ENCODE measurements at places on chromosomes 12 and 14.

- peak; percentile 26 for DNase-seq
Measured at GRCh38 chr12:977156-977555, 13.9 kb upstream of the ERC1 start.

DNA sequence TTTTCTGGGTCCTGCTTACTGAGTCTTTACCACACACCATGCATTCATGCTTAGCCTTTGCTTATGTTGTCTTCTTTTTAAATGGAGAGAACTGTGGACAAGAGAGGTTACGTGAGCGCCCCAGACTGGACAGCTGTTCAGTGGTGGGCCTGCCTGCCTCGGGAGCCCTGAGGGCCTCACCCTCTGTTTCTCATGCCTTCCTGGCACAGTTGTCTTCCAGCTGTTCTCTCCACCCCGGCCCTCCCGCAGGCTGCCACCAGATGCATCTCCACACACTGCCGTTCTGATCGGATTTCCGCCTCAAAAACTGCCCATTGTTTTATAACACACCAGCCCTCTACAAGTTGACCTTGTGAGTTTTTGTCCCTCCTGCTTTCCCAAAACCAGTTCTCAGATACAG is 100.8 kb downstream of the SAMD4A start:
- no peak for DNase-seq

DNA sequence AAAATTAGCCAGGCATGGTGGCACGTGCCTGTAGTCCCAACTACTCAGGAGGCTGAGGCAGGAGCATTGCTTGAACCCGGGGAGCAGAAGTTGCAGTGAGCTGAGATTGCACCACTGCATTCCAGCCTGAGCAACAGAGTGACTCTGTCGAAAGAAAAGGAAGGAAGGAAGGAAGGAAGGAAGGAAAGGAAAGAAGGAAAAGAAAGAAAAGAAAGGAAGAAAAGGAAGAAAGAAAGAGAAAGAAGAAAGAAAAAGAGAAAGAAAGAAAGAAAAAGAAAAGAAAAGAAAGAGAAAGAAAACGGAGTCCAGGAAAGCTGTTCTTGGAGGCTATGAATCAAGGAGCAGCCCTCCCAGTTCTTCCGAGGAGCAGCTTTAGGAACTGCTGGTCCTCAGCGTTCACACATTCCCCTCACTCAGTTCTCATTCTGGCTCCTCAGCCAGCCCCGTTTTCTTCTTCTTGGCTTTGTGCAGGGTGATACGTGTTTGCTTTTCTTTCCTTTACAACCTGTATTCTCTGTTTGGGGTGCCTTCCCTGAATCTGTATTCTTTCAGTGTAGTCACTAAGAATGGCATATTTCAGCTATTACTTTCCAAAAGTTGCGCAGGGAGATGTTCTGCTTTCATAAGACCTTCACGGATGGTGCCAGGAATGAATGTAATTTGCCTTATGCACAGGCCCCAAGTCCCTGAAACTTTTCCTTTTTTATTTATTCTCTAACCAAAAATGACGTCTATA is 12.2 kb downstream of the FBXL14 start:
- no peak for DNase-seq

- peak; percentile 88 for DNase-seq
Measured at GRCh38 chr14:76203086-76204001, 51.6 kb downstream of the GPATCH2L start.

- DNase-seq: no peak
Measured at GRCh38 chr12:63400718-63401117, 249.7 kb upstream of the AVPR1A start.

DNA sequence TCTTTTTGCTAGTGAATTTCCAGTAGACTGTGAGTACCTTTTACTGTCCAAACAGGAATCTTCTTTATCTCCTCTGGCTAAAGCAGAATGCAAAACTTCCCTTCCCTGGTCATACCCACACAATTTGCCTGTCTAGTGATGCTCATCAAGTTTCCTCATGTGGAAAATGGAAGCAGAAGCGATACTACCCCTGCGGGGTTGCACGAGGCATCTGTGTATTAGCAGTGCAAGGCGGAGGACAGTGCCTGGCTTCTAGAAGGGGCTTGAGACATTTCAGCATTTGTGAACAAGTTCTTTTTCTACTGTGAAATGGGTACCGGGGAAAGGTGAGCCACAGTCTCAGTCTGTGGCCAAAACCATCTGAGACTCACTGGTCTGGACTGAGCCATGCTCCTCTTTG is 340.9 kb downstream of the AACS start:
- peak; percentile 52 for DNase-seq

GRCh38 chr12:25557830-25558436 is 4.8 kb upstream of the LMNTD1 start:
- peak; percentile 45 for DNase-seq

DNA sequence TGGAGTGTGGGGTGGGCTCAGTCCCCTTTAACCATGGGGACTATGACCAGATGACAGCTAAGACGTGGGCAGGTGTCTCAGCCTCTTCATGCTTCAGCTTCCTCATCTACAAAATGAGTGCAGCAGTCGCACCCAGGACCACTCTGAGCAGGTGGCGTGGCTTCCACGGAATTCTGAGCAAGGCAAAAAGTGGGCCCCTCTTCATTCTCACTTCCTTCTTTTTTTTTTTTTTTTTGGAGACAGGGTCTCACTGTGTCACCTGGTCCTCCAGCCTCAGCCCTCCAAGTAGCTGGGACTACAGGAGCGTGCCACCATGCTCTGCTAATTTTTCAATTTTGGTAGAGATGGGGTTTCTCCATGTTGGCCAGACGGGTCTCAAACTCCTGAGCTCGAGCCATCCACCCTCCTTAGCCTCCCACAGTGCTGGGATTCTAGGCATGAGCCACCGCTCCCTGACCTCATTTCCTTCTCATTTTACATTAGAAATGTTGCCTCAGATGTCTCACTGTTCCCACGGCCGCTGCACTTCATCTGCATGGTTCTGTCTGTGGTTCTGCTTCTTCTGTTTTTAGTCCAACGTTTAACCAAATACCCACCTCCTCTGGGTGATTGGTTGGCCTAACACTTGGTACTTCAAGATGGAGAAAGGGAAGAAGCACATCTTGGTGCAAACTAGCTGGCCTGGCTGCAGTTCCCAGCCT is 41.3 kb upstream of the BCL7A start:
- DNase-seq: peak; percentile 63

- no peak for DNase-seq
Measured at GRCh38 chr12:55716582-55716957, 724 bp downstream of the BLOC1S1 start.

DNA sequence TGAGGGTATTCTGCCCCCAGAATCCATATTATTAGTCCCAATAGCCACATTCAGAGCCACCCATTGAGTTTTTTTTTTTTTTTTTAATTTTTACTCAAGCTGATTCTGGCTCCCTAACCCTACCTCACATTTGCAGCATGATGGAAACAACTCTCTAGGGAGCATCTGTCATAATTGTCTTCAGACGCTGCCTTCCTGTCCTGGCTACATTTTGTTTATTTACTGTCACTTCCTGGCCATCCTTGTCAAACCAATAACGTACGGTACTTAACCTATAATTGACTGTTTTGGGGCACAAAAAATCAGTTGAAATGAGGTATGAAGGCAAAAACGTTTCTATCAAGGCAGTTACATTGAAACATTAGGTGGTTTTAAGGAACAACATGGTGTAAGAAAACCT is 2.1 kb downstream of the GLIPR1 start:
- peak; percentile 51 for DNase-seq

DNA sequence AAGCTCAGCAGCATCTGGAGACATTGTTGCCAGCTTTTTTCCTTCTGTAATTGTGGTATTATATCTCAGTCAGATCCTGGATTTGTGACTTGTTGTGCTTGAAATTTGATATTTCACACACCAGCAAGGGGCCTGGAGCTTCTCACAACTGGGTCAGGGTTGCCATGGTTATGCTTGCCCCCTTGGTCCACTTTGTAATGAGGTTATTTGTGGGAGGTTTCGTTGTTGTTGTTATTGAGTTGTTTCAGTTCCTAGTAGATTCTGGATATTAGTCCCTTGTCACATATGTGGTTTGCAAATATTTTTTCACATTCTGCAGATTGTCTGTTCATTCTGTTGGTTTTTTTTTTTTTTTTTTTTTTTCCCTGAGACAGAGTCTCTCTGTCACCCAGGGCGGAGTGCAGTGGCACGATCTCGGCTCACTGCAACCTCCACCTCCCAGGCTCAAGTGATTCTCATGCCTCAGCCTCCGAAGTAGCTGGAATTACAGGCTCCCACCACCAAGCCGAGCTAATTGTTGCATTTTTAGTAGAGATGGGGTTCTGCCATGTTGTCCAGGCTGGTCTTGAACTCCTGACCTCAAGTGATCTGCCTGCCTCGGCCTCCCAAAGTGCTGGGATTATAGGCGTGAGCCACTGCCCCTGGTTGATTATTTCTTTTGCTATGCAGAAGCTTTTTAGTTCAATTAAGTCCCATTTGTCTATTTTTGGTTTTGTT is 80.6 kb upstream of the ETV6 start:
- DNase-seq: peak; percentile 95

GRCh38 chr14:99460793-99461192 is 19.9 kb downstream of the SETD3 start:
- no peak for DNase-seq

- DNase-seq: no peak
Measured at GRCh38 chr12:3416159-3416558, 74.8 kb upstream of the PRMT8 start.

- no peak for DNase-seq
Measured at GRCh38 chr14:86714575-86714974, 1184.6 kb downstream of the FLRT2 start.

GRCh38 chr12:42557586-42558172 is 31.9 kb downstream of the PRICKLE1 start:
- no peak for DNase-seq

DNA sequence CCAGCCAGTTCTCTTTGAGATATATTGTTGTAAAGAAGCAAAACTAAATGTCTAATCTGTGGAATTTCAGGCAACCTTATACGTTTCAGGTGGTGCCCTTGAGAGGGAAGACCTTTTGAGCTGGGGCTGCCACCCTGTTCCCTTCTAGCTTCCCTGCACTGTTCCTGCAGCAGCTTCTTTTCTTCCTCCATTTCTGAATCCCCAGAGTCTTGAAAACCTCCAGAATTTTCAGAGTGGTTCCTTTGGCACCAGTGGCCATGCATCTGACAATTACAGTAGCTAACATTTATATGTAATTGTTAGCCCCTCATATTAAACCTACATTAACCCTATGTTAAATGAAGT is 271.3 kb downstream of the ZFP36L1 start:
- DNase-seq: no peak

DNA sequence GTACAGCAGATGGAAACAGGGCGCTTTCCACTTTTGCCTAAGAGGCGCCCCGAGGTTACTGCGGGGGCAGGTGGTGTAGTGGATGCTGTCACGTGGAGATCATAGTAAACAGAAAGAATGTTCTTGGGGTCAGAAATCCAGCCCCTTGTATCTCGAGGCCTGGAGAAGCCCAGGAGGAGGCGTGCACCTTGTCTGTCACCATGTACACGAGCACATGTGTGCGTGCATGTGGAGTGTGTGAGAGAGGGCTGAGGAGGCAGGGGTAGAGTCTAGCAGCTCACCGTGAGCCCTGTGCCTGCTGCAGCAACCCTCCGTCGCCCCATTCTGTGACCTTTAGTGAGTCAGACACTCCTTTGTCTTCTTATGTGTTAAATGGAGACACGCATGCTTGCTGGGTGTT is 59.0 kb downstream of the CACNA1C start:
- no peak for DNase-seq

GRCh38 chr14:58717211-58717610 is 79.4 kb downstream of the DACT1 start:
- DNase-seq: no peak

DNA sequence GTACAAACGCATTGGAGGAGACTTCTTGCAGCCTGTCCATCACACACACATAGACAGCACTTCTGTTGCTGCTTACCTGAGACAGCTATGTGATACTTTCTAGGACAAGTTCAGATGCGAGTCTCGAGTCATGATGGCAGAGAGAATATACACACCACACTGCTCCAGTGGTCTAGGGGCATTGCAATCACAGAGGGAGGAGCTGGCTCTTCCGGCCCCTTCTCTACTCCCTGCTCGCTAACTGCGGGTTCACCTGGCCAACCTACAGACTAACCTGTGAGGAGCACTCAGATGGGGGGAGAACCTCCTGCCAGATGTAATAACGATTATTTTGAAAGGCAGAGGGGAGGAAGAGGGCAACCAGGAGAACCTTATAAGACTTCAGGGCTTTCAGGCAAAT is 30.7 kb downstream of the EMP1 start:
- DNase-seq: no peak

- no peak for DNase-seq
Measured at GRCh38 chr12:54352891-54353874, 11.1 kb downstream of the GPR84 start.

DNA sequence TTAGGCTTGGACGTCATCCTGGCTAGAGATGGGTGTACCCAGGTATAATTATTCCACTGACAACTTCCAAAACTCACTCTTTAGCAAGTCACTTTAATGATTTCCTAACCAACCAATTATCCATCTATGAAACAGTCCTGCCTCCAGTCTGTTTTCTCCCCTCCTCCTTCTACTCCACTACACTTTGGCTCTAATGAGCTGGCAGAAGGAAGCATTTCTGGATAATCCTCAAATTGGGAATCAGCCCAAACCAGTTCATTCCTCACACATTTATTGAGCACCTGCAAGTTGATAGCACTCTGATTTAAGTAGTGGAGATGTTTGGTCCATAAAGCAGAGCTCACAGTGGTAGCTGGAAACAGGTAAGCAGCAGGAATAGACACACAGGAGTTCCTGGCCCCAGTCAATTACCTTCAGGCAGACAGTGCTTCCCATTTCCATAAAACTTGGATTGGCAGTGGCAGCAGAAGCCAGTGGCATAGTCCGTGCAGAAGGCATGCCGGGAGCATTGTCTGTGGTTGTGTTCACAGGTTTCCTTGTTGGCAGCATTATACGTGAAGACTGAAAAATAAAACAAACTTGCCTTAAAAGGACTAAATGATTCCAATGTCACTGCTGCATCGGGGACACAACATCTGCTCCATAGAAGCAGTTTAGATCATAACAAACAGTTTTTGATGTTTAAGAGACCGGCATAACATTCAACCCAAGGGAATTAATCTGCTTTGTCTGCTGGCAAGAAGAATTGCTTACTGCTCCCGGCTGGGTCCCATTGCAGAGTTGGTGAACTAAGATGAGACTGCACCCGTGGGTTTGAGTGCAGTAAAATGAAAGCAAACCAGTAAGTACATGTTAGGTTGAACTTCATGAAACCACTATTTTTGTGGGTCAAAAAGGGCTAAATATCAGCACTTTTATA is 26.2 kb downstream of the NID2 start:
- DNase-seq: no peak
